ENCODE measurements at places on chromosomes 4 and X. TPM values are rescaled to one million over a fixed set of nuclear protein-coding genes. Genes with fewer than 3 reads are reported as not detected.
A peak's percentile ranks its signal among the peaks of the same experiment; 100 is the strongest.

The RENBP gene
- total RNA-seq = 5.2 TPM

The DRD5 gene
- total RNA-seq = 1.1 TPM

The PAGE5 gene
- not detected for total RNA-seq

GRCh38 chr4:39616651-39617050 lies 22.0 kb downstream of the SMIM14 start:
- no peak for DNase-seq

DNA sequence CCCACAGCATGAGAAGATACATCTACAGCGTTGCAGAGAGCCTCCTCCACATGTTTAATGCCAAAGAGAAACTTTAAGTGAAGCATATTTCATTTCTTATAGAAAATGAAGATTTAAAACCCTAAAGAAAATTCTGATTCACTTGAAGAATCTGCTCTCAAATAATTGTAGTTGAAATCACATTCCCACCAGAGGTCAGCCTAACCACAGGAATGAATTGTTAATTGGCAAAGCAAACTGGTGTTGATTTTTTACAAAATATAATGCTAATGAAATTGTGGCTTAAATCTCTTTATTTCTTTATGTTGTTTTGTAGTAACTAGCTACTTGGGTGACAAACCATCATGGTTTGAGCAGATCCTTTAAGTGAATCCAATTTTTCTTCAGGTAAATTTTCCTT lies 31.1 kb upstream of the WDR17 start:
- DNase-seq = peak; percentile 71

DNA sequence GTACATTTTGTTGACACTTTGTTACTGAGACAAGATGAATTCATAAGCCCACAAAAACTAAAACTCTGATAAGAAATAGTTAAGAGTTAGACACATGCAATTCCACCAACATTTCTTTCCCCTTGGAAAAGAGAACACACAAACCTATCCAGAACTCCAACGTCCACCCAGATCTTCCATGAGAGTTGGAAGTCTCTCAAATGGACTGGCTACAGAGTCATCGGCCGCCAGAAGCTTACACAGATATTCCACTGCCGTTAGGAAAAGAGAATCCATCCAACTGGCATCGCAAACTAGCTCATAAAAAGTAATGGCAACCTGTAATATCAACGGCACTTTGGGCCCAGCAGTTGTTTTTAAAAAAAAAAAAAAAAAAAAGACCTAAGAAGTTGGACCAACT lies 114.7 kb downstream of the PRKX start:
- DNase-seq = no peak

DNA sequence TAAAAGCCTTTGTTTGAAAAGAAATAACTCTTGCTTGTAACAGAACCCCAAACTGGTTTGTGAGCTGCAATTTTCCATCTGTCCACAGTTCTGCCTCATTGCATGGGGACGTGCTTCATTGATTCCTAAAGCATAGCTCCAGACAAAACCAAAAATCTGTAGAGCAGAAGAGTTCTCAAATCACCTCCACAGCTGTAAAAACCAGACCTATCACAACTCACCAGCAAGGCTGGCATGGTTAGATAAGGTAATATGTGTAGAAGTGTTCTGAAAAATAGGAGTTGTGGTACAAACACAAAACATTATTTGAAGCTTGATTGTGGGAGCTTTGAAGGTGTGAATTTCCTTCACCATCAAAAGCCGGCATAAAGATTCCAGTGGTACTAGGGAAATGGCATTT lies 12.5 kb upstream of the RAB28 start:
- DNase-seq = no peak

The CENPVL1 gene
- not detected for total RNA-seq

GRCh38 chr4:55854129-55854528 lies 681 bp downstream of the EXOC1 start:
- DNase-seq = peak; percentile 12
